ENCODE measurements at places on chromosomes 2 and 18.

DNA sequence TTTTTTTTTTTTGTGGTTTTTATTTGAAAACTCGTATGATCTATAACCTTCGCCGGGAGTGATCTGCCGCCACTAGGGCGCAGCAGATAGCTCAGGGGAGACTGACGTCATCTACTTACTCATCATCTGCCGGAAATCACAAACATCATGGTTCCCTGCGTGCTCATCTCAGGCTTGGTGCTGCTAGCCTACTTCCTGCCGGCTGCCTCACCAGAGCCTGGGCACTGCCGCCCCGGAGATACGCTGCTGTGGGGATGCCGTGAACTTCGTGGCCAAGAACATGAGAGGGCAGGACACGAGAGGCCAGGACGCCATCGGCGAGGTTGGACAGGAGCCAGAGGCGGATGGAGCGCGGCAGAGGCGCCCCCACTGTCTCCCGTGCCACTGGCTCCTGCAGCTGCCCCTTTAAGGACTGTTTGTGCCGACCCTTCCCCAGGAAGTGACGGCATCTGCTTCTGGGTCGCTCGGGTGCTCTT is 68.8 kb downstream of the DOK6 start:
- peak; percentile 55 for DNase-seq

DNA sequence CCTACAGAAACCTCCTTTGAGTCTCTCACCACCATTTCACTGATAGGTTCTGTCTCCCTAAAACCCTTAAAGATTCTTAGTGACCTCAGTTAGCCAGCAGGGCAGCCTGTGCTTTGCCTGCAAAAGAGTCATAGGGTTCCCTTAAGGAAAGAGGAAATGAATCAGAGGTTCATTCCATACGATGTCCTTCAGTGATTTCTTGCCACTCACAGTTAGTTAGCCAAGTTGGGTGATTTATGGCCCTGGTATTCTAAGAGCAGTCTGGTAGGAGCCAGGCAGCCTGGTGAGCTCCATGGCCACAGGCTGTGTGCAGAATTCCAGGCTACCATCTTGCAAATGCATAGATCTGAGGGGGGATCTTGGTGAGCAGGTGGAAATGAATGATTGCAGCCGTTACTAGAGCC is 18.7 kb upstream of the CCBE1 start:
- DNase-seq: peak; percentile 45

GRCh38 chr2:114139542-114139941 is 249.7 kb downstream of the ACTR3 start:
- no peak for DNase-seq

DNA sequence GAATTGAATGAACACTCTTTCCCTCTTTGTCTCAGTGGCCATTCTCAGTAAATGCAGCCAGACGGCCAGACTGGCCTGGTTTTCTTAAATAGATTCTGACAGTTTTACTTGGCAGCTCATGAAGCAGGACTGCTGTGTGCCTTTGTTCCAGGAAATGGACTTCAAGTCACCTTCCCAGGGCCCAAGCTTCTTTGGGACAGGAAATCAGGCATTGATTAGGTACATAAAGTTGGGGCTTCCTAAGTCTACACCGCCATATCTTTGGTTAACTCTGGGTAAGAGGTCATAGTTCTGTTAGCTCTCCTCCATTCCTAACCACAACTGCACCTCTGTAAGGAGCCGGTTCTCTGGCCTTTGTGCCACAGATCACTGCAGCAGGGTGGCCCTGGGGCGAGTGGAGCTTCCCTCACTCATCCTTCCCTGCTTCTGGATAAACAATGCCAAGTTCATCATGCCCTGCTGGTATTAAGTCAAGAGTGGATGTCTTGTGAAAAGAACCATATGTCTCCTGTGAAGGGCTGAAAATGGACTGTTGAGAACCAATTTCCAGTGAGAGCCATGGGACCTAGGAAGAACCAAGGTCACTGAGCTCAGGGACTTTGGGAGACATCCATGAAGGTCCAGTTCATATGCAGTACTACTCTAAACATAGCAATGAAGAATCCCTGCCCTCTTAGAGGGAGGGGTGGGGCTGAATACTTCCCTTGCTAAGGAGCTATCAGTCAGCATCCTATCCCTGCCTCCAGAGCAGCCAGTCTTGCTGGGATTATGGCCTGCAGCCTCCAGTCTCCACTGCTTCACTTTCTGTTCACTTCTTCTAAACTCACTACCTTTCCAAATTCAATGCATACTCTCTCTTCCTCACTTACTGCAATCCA is 122.6 kb upstream of the XPO1 start:
- no peak for DNase-seq

DNA sequence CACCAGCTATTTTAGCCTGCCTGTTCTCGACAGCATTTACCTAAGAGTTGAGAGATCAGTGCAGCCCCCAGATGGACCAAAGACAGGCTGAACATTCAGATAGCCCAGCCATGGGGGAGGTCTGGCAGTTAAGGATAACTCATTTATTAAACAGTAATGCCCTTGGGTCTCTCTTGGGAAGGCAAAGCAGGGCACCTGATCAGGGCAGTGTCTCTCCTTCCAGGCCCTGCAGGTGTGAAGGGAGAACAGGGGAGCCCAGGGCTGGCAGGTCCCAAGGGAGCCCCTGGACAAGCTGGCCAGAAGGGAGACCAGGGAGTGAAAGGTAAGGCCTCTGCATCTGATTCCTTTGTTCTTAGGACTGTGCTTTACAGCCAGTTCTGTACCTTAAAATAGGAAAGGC is 49.6 kb downstream of the MARCO start:
- DNase-seq: no peak

- DNase-seq: no peak
Observed at GRCh38 chr18:71233177-71233576, 944.3 kb downstream of the SOCS6 start.

GRCh38 chr2:202344178-202344577 is 31.9 kb upstream of the BMPR2 start:
- DNase-seq: no peak

- peak; percentile 13 for DNase-seq
Observed at GRCh38 chr2:10654069-10654468, 35.7 kb downstream of the NOL10 start.

- DNase-seq: no peak
Observed at GRCh38 chr2:231475965-231476364, 11.7 kb upstream of the NCL start.

GRCh38 chr18:31486165-31486564 is 11.8 kb upstream of the DSG2 start:
- DNase-seq: no peak

GRCh38 chr2:161713706-161714105 is 89.5 kb downstream of the SLC4A10 start:
- peak; percentile 21 for DNase-seq

- DNase-seq: peak; percentile 75
Observed at GRCh38 chr18:72652990-72653593, 109.0 kb upstream of the CBLN2 start.

Data from A673 (cell line).